ENCODE measurements at places on chromosomes 5 and 9. TPM values are rescaled to one million over a fixed set of nuclear protein-coding genes. Genes with fewer than 3 reads are reported as not detected.

DNA sequence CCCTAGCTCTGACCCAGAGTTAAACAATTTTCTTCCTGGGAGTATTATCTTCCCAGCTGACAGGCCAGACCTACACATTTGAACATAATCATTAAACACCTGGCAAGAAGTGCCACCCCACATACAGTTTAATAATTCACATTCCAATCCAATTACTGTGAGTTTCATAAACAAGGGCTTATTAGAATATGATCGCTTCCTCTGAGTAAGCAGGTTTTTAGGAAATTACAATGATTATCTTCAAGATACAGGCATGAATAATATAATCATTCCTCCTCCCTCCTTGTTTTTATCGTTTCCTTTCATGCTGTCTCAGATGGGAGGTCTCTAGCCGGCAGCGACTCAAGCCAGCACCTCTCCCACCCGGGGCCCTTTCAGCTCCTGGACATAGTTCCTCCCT is 15.8 kb upstream of the KIF4B start:
- no peak overlapping the region for H3K27ac ChIP-seq
- peaks cover 13% of the 10 kb centered on the region for H3K27me3 ChIP-seq
- H3K36me3 ChIP-seq = no peaks in the 10 kb centered on the region
- H3K4me3 ChIP-seq = no peak overlapping the region
- peaks cover 4% of the 10 kb centered on the region for H3K4me1 ChIP-seq

- H3K4me1 ChIP-seq = no peaks in the 10 kb centered on the region
- DNase-seq = no peak
- no peak overlapping the region for H3K4me3 ChIP-seq
- no peaks in the 10 kb centered on the region for H3K36me3 ChIP-seq
- H3K27ac ChIP-seq = no peak overlapping the region
- H3K27me3 ChIP-seq = peaks cover 4% of the 10 kb centered on the region
Measured at GRCh38 chr5:144941-145340, 46.4 kb upstream of the LRRC14B start.

- no peaks in the 10 kb centered on the region for H3K27me3 ChIP-seq
- DNase-seq = no peak
- H3K4me1 ChIP-seq = peaks cover 9% of the 10 kb centered on the region
- peaks cover 38% of the 10 kb centered on the region for H3K36me3 ChIP-seq
Measured at GRCh38 chr5:94691949-94692348, 73.5 kb downstream of the SLF1 start.

DNA sequence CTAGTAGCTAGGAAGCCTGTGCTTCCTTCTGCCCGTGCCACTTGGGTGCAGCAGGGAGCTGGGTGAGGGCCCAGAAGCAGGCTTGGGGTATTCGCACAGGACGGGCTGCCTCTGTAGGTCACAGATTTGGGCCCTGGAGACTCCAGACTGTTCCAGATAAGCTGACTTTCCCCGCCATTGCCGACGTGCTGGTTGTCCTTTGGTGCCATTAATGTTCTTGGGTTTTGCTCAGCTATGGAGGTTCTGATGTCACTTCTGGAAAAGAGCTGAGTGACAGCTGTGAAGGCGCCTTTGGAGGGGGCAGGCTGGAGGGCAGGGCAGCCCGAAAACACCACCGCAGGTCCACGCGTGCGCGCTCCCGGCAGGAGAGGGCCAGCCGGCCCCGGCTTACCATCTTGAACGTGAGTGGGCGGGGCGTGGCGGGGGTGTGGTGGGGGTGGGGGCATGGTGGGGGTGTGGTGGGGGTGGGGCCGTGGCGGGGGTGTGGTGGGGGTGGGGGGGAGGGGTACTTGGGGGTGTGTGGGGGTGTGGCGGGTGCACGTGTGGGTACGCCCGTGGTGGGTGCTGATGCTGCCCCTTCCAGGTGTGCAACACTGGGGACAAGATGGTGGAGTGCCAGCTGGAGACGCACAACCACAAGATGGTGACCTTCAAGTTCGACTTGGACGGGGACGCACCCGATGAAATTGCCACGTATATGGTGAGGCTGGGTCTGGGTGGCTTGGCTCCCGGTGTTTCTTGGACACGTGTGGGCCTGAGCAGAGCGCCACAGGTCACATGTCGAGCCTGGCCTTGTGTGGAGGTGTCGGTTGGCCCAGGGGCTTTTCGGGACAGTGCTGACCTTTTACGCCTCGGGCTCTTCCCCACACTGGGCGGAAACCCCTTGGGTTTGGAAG is 79.6 kb downstream of the WNK2 start:
- no peak overlapping the region for H3K27ac ChIP-seq
- DNase-seq = peak; percentile 8
- peaks cover 4% of the 10 kb centered on the region for H3K27me3 ChIP-seq
- no peak overlapping the region for H3K4me3 ChIP-seq
- H3K4me1 ChIP-seq = peaks cover 3% of the 10 kb centered on the region

GRCh38 chr9:19252885-19253219 is 22.4 kb downstream of the DENND4C start:
- H3K4me3 ChIP-seq = no peak overlapping the region
- peaks cover 16% of the 10 kb centered on the region for H3K4me1 ChIP-seq
- DNase-seq = no peak
- H3K27me3 ChIP-seq = no peaks in the 10 kb centered on the region
- H3K36me3 ChIP-seq = peaks cover 12% of the 10 kb centered on the region
- H3K27ac ChIP-seq = no peak overlapping the region

- no peak overlapping the region for H3K4me3 ChIP-seq
- no peaks in the 10 kb centered on the region for H3K27me3 ChIP-seq
- H3K36me3 ChIP-seq = no peaks in the 10 kb centered on the region
Measured at GRCh38 chr9:107409581-107410389, 79.8 kb downstream of the KLF4 start.

- H3K4me3 ChIP-seq = no peak overlapping the region
- peaks cover 30% of the 10 kb centered on the region for H3K27me3 ChIP-seq
- H3K36me3 ChIP-seq = no peaks in the 10 kb centered on the region
- H3K27ac ChIP-seq = no peak overlapping the region
- peaks cover 24% of the 10 kb centered on the region for H3K4me1 ChIP-seq
Measured at GRCh38 chr5:33854733-33855151, 37.0 kb downstream of the ADAMTS12 start.

- peaks cover 30% of the 10 kb centered on the region for H3K36me3 ChIP-seq
- DNase-seq = no peak
- H3K27me3 ChIP-seq = no peaks in the 10 kb centered on the region
- no peak overlapping the region for H3K4me3 ChIP-seq
- H3K4me1 ChIP-seq = no peaks in the 10 kb centered on the region
Measured at GRCh38 chr5:116296335-116297072, 211.7 kb downstream of the COMMD10 start.

DNA sequence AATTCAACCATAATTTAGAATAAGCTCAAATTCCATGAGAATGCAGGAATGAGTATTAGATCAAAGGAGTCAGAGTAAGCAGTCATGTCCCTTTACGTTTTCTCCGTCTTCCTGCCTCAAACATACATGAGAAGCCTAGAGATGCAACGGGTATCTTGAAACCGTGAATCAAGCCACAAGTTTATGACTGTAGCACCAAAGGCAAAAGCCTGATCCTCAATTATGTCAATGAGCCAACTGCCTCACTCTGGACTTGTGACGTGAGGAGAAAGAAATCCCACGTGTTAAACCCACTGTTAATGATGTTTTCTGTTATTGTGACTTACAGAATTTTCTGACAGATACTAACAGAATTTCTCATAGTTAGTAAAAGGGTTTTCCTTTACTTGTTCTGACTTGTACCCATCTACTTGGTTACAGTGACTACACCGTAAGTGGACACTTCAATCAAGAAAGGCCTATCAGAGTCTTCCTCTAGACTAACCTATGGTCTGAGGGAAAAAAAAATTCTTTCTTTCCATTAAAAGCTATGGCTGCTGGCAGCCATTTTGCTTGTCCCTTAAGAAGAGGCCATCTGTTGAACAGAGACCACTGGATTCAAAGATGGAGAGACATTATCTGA is 35.3 kb upstream of the HK3 start:
- H3K27ac ChIP-seq = no peak overlapping the region
- peaks cover 37% of the 10 kb centered on the region for H3K36me3 ChIP-seq
- peaks cover 6% of the 10 kb centered on the region for H3K4me1 ChIP-seq
- no peaks in the 10 kb centered on the region for H3K27me3 ChIP-seq

- DNase-seq = no peak
- H3K4me1 ChIP-seq = no peaks in the 10 kb centered on the region
- peaks cover 58% of the 10 kb centered on the region for H3K36me3 ChIP-seq
- H3K27me3 ChIP-seq = peaks cover 4% of the 10 kb centered on the region
Measured at GRCh38 chr9:78332381-78332780, 35.5 kb downstream of the PSAT1 start.

- no peaks in the 10 kb centered on the region for H3K36me3 ChIP-seq
- DNase-seq = no peak
- peaks cover 20% of the 10 kb centered on the region for H3K27me3 ChIP-seq
- no peak overlapping the region for H3K27ac ChIP-seq
Measured at GRCh38 chr5:78562714-78563330, 85.8 kb downstream of the LHFPL2 start.

DNA sequence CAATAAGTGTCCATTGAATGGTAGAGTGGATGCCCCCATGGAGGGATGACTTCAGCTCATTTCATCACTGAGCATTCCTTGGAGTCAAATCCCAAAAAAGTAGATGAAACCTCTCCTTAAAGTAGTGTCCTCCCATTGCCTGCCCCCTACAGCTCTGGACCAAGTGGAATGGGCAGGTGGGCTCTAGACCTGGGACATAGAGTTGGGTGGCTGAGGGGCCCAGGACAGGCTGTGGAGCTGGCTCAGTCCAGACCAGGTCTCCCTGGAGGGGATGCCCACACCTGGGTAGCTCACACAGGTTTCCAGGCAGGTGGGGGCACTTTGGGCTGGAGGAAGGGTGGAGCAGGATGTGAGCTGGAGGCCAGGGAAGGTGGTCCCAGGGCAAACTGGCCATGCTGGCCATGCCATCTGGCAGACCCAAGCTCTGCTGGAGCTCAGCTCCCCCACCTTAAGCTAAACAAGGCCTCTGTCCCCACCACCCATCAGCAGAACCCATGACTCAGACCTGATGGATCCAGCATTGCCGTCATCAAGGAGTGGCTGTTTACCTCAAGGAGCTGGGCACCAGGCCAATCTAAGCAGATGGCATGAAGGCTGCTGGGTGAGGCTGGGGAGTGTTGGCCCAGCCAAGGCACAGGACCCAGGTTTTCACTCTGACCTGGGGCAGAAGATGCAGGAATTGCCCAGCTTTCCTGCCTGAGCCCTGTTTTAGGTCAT is 6.2 kb upstream of the SPINK4 start:
- H3K4me1 ChIP-seq = no peaks in the 10 kb centered on the region
- H3K27me3 ChIP-seq = peaks cover 8% of the 10 kb centered on the region

DNA sequence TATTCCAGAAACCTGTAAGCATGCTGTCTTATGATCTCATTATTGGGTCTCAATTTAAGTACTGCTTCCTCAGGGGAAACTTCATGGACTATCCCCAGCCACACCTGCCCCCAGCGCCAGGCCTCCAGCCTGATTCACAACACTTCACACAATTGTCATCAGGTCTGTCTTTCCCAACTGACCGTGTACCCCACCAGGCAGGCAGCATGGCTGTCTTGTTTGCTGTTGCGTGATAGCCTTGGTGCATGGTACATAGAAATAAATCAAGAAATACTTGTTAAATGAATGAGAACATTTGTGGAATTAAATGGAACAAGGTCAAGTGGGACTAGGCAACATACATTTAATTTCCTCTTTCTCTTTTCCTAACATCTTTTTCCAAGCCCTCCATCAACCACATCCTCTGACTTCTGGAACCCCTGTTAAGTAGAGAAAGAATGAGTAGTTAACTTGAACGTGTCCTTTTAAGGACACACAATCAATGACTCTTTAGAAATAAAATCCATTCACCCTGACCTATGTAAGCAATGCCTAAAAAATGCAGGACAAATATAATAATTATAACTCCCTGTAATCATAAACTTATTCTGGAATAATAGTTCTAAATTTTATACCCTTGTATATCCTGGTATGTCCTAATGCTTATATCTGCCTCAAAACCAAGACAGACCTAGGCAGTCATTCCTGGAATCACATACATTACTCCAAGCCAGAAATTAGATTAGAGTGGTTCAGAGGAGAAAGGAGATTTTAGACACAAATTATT is 17.2 kb upstream of the THG1L start:
- no peak overlapping the region for H3K27ac ChIP-seq
- peaks cover 2% of the 10 kb centered on the region for H3K36me3 ChIP-seq
- H3K27me3 ChIP-seq = no peaks in the 10 kb centered on the region
- no peak for DNase-seq
- H3K4me3 ChIP-seq = no peak overlapping the region

GRCh38 chr5:93359960-93360305 is 221.1 kb downstream of the NR2F1-AS1 start:
- H3K27me3 ChIP-seq = no peaks in the 10 kb centered on the region
- no peaks in the 10 kb centered on the region for H3K36me3 ChIP-seq
- no peaks in the 10 kb centered on the region for H3K4me1 ChIP-seq
- DNase-seq = no peak

- no peaks in the 10 kb centered on the region for H3K36me3 ChIP-seq
- H3K27me3 ChIP-seq = no peaks in the 10 kb centered on the region
- no peaks in the 10 kb centered on the region for H3K4me1 ChIP-seq
- no peak overlapping the region for H3K4me3 ChIP-seq
- no peak for DNase-seq
Measured at GRCh38 chr5:61055434-61056006, 106.7 kb downstream of the SMIM15 start.

DNA sequence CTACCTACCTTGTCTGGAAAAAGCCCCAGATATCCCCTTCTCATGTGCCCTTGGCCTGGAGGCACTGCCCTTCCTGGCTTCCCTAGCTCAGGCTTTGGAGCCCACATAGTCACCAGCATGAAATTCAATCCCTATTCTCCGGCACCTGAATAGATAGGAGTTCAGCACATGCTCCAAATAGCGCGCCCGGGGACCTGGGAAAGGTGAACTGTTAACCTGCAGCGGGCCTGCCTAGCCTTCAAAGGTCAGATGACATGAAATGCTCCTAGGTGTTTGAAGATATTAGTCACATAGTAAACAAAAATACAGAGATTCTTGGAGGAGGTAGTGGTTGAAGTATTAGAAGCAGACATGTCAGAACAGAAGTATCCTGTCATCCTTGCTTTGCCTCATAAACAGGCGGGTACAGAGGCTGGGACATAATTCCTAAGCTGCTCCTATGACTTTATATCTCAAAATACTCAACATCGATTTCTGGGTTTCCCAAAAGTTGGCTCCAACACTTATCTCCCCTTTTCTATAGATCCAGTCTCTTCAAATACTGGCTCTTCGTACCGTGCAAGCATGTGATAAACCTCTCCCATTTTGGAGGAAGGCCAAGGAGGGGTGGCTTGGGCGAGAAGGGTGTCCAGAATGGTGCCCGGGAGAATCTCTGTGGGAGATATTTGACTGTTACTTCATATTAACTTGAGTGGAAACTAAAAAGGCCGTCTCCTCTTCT is 88.0 kb upstream of the ANKH start:
- H3K36me3 ChIP-seq = no peaks in the 10 kb centered on the region
- no peaks in the 10 kb centered on the region for H3K4me1 ChIP-seq
- no peaks in the 10 kb centered on the region for H3K27me3 ChIP-seq

GRCh38 chr5:154697371-154697770 is 57.8 kb upstream of the LARP1 start:
- H3K4me1 ChIP-seq = no peaks in the 10 kb centered on the region
- no peak overlapping the region for H3K4me3 ChIP-seq
- H3K27me3 ChIP-seq = peaks cover 8% of the 10 kb centered on the region
- no peaks in the 10 kb centered on the region for H3K36me3 ChIP-seq
- no peak for DNase-seq

- peaks cover 47% of the 10 kb centered on the region for H3K36me3 ChIP-seq
- H3K27me3 ChIP-seq = no peaks in the 10 kb centered on the region
- peak overlapping the region; percentile 36 for H3K27ac ChIP-seq
- H3K4me1 ChIP-seq = peaks cover 49% of the 10 kb centered on the region
- DNase-seq = peak; percentile 29
Measured at GRCh38 chr9:135906291-135907005, 898 bp downstream of the CAMSAP1 start.

The IL4 gene
- 7.4 TPM for total RNA-seq

The NOXA1 gene
- 0.50 TPM for total RNA-seq

The PCSK1 gene
- total RNA-seq = not detected

The C5orf52 gene
- total RNA-seq = not detected

The PITX1 gene
- total RNA-seq = 0.18 TPM

The LCN10 gene
- not detected for total RNA-seq
